ENCODE measurements at places on chromosomes 12 and 14.
A peak's percentile ranks its signal among the peaks of the same experiment; 100 is the strongest.

GRCh38 chr14:94746131-94746530, 23.8 kb downstream of the GSC start:
- DNase-seq = no peak

GRCh38 chr14:66359500-66359899, 126.7 kb upstream of the CCDC196 start:
- DNase-seq = peak; percentile 25

DNA sequence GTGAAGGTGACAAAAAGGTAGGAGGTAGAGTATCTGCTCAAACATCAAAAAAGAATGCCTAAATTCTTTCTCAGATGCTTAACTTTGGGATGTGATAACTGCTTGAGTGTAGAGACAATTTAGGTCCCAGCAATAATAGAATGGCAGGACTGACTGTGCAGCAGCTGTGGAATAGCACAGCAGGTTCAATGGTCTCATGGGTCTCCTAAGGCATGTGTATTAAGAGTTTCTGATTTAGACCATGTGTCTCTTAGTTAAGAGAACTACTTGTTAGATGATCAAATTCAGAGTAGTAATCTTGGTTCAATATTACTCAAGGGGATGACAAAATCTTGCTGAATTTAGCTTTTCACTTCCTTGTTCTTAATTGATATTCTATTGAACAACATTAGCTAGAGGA, 72.0 kb downstream of the ALX1 start:
- DNase-seq = no peak

GRCh38 chr12:69583203-69583602, 2.1 kb upstream of the CCT2 start:
- DNase-seq = no peak

GRCh38 chr12:86376052-86376451, 119.9 kb upstream of the MGAT4C start:
- no peak for DNase-seq

DNA sequence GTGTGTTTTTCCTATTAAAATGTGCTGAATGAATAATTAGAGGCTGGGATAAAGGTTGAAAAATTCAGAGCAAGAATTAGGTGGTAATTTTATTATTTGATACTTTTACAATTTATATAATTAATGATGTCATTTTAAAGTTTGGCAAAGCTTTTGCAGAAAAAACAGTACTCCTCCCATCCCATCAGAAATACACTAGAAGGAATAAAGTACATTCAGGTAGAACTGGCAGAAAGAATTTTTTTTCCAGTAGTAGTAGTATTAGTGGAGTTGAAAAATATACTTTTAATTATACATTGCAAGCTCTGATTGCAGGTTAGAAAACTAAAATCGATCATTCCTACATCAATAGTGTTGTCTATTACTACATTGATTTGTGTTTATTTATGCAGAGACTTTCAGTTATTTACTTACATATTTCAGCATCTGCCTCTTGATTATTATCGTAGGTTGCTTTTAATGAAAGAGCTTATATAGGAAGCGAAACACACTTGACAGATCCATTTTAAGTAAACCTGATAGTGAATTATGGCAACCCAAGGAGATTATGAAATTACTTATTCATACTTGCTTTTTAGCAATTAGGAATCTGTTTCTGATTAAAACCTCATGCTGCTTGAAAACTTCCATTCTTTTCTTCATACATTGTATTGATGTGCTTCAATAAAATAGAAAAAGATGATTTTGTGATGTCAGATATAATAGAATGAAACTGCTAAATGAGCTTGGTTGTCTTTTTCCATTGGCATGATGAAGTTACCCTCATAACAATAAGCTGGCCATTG, 10.1 kb downstream of the FOXG1 start:
- no peak for DNase-seq

GRCh38 chr12:108955225-108955835, 65.5 kb downstream of the SVOP start:
- no peak for DNase-seq
